Activated T-cell treated with anti-CD3 and anti-CD28 coated beads for 48 hours (primary cell): ENCODE measurements at places on chromosomes 11 and 22.

DNA sequence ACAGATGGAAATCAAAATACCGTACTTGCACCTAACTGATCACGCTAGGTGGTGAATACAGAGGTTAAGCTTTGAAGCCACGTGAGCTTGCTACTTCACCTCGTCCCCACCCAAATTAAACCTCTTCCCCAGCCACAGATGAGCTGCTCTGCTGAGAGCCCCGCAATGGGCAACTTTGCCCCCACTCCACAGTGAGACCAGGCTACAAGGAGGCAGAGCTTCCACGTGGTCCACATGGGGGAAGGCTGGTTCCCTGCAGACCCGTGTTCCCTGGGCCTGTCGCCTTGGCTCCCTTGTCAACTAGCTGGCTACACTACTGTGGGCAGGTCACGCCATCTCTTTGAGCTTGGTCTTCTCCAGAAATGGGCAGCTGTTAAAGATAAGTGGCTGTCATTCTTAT, 10.9 kb downstream of the CD5 start:
- no peak for DNase-seq

- no peak for DNase-seq
These were observed 3.0 kb downstream of the DKK3 start for GRCh38 chr11:12005476-12005875.

DNA sequence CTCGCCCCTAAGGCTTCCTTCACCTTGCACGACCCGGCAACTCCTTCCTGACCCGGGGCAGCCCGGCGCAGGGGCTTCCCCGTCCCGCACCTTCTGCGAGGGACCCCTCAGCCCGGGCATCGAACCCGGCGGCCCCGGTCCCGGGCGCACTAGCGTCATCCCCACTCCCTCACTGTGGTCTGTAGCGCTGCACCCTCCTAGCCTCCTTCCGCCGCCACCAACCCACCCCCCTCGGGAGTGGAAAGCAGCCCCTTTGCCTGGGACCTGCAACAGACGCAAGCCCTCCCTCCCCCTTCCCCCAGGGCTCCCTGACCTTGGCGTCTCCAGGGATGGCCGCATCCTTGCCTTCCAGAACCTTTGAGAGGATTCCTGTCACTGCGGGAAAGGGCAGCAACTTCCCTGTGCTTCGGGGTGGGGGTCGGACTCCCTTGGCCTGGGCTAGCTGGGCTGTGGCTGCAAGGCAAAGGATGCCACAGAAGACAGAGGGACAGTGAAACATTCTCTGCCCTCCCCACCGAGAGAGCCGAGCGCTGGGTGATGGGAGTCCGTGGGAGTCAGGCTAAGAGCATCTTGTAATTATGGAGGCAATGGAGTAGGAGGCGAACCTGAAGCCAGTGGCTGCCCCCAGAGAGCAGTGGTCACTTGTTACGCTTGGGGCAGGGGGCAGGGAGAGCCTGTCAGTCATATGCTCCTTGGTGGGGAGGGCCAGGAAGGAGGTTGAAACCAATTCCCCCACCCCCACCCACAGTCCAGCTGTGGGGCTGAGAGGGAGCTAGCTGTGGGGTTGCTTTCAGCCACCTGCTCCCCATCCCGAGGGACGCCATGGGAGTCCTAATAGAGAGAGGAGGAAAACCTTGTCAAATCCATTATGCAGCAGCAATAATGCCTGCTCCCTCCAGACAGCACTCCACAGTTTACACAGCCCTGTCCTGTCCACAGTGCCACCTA, 920 bp downstream of the TMEM132A start:
- DNase-seq: no peak

DNA sequence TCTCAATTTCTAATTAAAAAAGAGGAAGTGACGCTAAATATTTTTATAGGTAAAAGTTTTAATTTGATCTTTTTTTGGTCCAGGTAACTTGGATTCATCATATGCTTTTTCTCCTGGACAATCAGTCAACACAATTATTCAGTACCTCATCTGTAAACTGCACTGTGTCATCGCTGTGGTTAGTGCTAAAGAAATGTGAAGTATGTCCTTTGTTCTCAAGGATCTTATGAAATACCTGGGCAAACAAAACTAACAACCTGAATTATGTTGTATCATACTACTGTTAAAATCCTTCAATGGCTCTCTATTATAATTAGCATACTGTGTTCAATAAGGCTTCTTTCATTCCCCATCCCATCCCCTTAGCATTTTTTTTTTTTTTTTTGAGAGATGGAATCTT, 19.9 kb upstream of the SCN3B start:
- no peak for DNase-seq

- peak; percentile 5 for DNase-seq
These were observed 92.8 kb upstream of the OR9G4 start for GRCh38 chr11:56841210-56841810.

GRCh38 chr22:35071784-35072183, 5.8 kb downstream of the ISX start:
- no peak for DNase-seq

DNA sequence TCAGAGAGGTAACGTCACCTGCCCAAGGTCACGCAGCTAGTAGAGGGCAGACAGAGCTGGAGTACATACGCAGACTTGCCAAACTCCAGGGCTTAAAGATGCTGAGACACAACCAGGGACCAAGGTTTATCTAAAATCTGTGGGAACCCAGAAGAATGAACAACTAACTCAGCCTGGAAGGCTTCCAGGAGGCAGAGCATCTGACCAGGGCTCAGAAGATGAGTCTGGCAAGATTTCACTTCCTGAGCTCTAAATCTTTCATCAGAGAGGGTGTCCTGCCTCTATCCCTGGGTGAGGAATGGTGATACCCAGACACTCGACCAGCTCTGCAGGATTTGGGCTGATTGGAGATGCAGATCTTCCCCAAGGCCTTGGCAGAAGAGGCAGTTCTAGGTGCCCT, 9.1 kb downstream of the GAL3ST1 start:
- no peak for DNase-seq

GRCh38 chr22:25169278-25170031, 30.2 kb upstream of the CRYBB3 start:
- no peak for DNase-seq

DNA sequence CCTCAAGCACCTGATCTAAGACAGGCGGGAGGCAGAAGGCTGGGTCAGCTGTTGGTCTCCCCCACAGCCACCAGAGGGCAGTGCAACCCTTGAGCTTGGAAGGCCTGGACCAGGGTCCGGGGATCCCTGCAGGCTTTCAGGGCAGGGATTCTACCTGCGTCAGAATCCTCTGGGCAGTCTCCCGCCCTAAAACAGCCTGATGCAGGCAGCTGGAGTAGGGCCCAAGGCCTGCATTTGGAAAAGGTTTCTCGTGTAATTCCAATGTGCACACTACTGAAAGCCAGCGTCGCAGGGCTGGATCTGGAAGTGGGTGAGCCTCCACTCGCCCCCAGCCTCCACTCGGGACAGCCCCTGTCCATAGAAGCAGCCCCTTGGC, 31.8 kb downstream of the BID start:
- DNase-seq: peak; percentile 61

- peak; percentile 63 for DNase-seq
These were observed 563 bp downstream of the BID start for GRCh38 chr22:17773606-17774205.

DNA sequence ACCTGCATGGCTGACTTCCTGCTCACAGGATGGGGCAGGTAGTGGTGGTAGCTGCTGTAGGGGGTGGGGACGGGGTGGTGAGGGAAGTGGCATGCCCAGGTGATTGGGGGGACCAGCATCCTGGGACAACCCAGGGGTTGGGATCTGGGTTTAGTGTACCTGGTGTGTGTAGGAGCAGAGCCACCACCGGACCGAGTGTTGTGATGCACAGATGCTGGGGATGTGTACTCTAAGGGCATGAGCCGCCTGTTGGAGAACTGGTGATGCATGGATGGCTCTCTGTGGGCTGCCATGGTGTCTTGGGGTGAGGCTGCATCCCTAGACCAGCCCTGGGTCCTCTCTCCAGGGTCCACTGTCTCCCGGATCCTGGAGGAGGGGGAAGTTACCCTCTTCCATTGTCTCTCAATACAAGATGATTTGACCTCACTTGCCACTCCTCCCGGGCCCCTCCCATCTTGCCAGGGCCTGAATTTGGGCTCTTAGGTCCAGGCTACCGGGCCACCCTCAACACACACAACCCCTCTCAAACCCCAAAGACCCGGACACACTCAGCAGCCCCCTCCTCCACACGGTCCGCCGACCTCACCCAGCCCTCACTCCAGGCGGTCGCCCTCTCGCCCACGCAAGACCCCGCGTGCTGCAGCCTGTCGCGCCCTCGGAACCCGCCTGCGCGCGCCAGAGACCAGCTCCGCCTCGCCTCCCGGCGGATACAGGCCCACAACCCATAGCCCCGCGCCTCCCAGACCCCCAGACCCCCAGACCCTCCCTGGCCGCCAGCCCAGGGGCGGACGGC, 619 bp downstream of the LRRC75B start:
- DNase-seq: no peak

DNA sequence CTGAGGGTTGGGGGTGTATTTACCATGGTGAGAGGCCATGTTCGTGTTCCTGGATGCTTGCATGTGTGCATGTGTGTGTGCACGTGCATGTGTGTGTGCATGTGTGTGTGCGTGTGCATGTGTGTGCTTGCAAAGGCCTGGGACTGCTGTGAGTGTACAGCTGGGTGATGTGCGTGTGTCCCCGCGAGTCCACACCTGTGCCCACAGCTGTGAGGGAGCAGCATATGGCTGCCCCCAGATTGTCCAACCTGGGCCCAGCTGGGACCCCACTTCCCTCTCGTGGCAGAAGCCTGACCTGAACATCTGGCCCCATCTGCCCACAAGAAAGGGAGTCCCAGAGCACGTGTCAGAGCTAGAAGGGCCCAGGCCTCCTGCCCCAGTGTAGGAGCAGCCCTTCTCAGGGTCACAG, 8.4 kb upstream of the CD248 start:
- no peak for DNase-seq

- no peak for DNase-seq
These were observed 163.3 kb upstream of the RASSF10 start for GRCh38 chr11:12845739-12846358.

- DNase-seq: no peak
These were observed 21.9 kb downstream of the IGSF9B start for GRCh38 chr11:133934599-133935550.
